Muscle of arm (tissue), 14 donors: ENCODE measurements at places on chromosomes 13 and 19. TPM values are rescaled to one million over a fixed set of nuclear protein-coding genes. Genes with fewer than 3 reads are reported as not detected.
A peak's percentile ranks its signal among the peaks of the same experiment; 100 is the strongest.

ZNF480 gene
- 12.7 TPM for polyA plus RNA-seq

GRCh38 chr19:58166708-58167280, 16.1 kb upstream of the ZNF274 start:
- no peak for DNase-seq

GRCh38 chr13:107580741-107581412, 634.5 kb downstream of the LIG4 start:
- DNase-seq, result no peak

DNA sequence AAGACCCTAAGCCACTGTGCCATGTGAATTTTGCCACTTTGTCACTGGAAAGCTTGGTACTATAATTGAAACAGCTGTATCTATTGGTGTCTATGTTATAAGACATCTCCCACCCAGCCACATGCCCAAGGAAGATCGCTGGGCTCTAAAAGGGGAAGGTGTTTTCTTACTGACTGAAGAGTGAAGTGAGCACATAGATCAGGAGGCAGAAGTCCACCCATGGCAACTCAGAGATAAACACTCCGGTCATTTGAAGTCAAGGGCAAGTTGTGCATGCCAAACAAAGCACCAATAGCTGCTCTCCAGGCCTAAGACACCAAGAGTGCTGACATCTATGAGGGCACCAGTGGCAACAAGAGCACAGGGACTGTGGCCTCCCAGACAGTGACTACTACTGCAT, 153.8 kb downstream of the KCTD12 start:
- DNase-seq, result no peak

DNA sequence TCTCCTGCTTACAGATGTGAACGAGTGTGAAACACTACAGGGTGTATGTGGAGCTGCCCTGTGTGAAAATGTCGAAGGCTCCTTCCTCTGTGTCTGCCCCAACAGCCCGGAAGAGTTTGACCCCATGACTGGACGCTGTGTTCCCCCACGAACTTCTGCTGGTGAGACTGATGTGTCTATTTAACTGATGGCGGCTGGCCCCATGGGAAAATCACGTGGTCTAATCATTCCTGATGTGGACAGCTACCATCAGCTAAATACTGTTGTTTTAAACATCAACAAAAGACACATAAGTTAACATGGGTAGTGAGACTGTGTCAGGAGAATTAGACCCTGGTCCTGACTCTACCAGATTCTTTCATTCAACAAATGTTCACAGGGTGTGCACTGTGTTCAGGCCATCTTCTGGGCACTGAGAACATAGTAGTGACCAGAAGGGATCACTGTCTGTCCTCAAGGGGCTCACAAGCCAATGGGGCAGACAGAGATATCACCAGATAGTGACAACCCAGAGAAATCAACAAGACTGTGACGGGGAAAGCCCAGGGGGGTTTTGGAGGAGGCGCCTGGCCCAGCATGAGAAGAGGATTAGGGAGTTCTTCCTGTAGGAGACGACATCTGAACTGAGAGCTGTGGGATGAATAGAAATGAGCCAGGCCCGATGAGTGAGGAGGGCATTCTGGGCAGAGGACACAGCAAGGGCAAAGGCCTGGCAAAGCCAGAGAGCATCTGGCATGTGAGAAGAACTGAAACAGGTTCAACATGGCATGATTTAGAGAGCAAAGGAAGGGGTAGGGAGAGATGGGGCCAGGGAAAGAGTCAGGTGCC, 18.4 kb downstream of the LTBP4 start:
- no peak for DNase-seq

GRCh38 chr13:99320693-99321481, 13.7 kb upstream of the GPR183 start:
- peak; percentile 58 for DNase-seq

DNA sequence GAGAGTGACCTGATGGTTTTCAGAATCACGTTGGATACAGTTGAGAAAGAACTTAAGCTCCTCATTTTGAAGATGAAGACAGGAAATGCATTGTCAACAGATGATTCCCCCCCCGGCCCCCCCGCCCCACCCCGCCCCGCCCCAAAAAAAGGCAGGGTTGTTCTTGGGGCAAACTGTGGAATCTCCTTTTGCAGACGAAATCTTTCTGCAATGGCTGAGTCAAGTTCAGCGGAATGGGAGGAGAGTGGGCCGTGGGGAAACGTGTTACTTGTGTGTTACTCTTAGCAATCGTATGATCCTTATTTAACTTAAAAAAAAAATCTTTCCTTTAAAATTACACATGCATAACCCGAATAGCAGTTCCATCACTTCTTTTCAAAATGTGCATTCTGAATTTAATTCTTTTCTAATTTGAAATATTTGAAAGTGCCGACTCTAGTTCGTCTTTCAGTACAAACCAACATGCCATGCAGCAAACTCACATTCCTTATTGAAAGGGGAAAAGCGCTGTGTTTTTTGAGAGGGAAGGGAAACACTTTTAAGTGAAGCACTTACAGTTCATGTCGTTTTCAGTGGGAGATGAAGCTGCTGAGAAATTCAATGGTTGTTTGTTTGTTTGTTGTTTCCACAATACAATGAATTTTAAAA, 348.5 kb upstream of the ARGLU1 start:
- no peak for DNase-seq

- DNase-seq, result no peak
These were observed 23.2 kb downstream of the EPN1 start for GRCh38 chr19:55698256-55698655.
